MG63 (cell line): ENCODE measurements at places on chromosomes 2 and 18. TPM values are rescaled to one million over a fixed set of nuclear protein-coding genes. Genes with fewer than 3 reads are reported as not detected.

CRIM1 gene
- total RNA-seq, result 61.0 and 102 TPM in 2 replicates

CPLX4 gene
- total RNA-seq, result not detected in 2 replicates

TMEM182 gene
- total RNA-seq, result 2.2 and 5.2 TPM in 2 replicates

PKDCC gene
- 24.0 and 36.0 TPM in 2 replicates for total RNA-seq

GPR35 gene
- total RNA-seq, result 0.35 and 2.2 TPM in 2 replicates
